ENCODE measurements at places on chromosomes 16 and 17.

DNA sequence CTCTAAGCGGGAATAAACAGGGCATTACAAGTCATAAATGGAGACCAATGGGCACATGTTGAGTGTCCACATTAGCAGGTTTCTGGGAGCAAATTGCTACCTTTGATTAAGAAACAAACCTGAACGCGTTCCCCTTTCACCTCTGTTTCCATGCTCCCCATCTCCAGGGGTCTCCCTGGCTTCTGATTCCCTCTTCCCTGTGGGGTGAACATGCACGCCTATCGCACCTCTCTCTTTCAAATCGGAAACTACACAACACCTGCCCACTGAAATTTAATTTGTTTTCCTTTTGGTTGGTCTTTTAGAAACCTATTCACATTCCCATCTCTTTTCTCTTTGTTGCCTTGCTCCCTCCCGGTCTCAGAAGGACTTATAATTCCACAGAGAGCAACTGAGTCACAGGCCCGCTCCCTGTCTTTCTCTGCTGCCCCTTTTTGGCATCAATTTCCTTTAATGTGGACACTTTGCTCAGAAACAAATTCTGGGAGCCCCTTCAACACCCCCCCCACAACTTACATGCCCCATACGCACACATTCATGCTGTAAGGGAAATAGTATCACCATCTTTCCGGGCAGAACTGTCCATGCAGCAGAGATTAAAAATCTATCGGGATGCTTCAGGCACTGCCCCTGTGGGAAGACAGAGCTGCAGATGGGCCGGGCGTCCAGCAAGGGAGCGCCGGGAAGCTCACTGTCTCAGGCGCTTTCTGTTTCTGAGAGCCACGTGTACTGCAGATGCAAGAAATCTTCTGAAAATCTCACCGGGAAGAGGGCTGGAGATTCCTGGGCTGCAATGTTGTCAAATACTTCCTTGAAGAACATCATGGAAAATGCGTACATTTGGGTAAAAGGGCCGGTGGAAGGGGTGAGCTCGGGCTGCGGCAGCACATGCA, 7.2 kb upstream of the FOXF1 start:
- DNase-seq = no peak

GRCh38 chr17:37117373-37118142, 168.8 kb downstream of the AATF start:
- no peak for DNase-seq

- no peak for DNase-seq
Measured at GRCh38 chr16:84553873-84554399, 49.5 kb upstream of the MEAK7 start.

DNA sequence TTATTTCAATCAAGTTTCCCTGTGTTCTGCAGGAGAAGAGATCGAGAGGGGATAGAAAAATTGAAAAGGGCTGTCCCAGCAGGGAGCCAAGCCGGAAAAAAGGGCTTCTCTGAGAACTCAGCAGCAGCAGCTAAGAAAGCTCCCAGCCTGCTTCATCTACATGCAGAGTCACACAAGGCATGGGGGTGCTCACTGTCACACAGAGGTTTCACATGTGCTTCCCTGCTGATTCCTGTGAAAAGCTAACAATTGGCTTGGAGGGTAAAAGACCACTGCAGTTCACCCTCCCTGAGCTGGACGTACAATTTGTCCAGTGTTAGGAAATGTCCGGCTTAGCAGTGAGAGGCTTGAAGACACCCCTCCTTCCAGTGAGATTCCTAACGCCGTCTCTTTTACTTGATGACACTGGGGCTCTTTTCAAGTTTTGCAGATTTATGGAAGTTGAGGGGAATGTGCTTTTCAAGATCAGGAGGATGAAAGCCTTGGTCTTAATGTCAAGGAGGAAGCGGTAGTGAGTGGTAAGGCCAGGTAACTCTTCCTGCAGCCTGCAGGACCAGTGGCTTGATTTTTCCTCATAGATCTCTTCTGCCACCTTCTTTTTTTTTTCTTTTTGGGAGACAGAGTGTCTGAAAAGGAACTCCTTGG, 85.6 kb downstream of the WNT3 start:
- DNase-seq = no peak

DNA sequence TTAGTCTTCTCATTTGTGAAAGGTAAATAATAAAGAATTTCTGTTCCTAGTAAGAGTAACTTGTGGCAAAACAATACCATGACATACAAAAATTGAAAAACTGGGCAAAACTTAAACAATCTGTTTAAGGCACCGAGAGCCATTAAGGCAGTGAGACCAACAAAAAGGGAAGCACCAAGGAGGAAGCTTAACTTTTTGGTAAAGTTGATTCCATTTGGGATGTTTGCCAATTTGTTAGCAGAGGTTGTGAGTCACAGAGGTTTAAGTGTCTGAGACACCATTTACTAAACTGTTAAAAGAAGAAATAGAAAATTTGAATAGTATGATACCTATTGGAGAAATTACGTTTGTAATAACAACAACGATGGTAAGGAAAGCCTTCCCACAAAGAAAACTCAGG, 4.9 kb downstream of the SLC35G3 start:
- no peak for DNase-seq

DNA sequence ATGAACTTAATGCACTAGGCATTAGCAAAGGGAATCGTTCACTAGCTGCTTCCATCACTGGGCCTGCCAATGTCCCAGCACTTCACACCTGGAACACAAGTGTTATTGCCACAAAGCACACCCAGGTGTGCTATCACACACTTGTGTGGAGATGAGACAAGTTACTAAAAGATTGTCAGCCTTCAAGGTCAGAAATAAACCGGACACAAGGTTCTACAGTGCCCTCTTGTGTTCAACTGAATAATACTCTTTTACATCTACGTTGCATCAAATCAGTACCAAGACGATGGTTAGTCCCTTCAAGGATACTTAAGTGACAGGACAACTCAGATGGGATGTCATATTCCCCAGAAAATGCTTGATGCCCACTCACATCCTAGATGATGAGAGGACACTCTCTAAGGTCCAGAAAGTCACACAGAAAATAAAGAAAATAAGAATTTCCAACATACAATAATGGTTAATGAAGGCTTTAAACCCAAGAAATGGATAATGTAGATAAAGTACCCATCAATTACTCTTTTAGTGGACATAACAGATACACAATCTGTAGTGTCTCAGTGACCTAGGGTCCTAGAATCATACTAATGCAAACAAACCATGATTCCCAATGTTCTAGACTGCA, 16.4 kb upstream of the GLG1 start:
- no peak for DNase-seq

DNA sequence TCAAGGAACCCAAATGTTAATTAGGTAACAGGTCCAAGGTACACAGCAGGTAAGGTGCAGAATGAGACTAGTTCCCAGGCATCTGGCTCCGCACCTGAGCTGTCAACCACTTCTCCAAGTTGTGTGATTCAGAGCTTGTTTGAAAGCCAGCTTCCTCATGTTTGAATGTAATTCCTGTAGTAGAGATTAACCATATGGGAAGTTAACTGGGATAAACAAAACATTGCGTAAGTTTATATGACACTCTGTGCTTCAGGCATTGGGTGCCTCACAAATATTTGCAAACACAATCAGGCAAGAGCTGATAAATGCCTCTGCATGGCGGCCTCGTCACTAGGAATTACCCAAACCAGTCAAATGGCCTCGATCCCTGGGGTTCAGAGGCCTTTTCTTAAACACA, 27.9 kb upstream of the CPHXL start:
- no peak for DNase-seq

- no peak for DNase-seq
Measured at GRCh38 chr17:11948789-11949188, 48.5 kb downstream of the ZNF18 start.

DNA sequence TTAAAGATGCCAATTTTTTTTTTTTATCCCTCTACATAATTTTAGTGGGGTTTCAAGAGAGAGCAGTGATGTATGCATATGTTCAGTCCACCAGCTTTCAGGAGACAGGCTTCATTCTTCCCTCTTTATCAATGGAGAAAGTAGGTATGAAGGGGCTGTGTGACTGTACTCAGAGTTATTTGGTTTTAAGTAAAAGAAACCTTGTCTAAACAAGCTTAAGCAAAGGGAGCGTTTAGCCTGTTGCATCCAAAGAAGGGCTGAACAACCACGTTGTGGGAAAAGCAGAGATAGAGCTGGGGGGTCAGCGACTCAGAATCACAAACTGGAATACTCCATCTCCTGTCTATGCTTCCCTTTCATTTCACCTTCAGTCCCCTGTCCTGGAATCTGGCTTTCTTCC, 50.4 kb upstream of the HAS3 start:
- DNase-seq = no peak

- DNase-seq = no peak
Measured at GRCh38 chr17:58786586-58787295, 31.1 kb downstream of the PPM1E start.

GRCh38 chr16:28494121-28494851, at the start of gene APOBR:
Gene APOBR (plus strand): TSS chr16:28494643. CDS start chr16:28494682, 39 bp downstream.
- peak; percentile 85 for DNase-seq

GRCh38 chr16:56011808-56012481, 136.8 kb upstream of the CES5A start:
- DNase-seq = no peak

- no peak for DNase-seq
Measured at GRCh38 chr16:73226675-73227074, 178.7 kb upstream of the ZFHX3 start.

DNA sequence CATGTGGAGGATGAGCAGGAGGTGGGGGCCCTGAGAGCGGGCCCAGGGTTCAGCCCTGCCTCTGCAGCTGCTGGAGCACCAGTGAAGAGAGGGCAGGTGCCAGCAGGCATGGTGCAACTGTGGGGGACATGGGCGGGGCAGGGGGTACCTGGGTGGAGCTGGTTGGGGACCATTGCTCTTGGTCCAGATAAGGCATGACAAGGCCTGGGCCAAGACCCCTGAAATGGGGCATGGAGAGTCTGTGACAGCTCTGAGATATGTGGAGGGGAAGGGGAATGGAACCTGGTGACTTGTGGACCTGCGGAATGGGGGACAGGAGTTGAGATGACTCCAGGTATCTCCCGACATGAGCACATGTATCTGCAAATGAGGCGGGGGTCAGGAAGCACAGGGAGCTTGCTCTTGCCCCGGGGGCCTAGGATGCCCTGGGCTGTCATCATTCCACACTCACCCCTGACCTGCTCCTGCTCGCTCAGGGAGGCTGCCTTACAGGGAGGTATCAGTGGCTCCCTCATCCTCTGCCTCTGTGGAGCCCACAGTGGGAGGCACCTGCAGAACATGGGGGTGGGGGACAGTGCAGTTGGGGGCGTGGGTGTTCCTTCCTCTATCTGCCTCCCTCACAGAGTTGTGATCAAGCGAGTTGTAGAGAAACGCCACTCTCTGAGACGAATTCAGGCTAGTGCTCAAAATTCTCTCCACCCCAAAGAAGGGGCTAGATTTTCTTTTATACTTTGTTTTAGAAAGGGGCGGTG, 40.2 kb downstream of the TMEM235 start:
- no peak for DNase-seq

- DNase-seq = peak; percentile 13
Measured at GRCh38 chr17:57463103-57463885, 207.0 kb downstream of the MSI2 start.

DNA sequence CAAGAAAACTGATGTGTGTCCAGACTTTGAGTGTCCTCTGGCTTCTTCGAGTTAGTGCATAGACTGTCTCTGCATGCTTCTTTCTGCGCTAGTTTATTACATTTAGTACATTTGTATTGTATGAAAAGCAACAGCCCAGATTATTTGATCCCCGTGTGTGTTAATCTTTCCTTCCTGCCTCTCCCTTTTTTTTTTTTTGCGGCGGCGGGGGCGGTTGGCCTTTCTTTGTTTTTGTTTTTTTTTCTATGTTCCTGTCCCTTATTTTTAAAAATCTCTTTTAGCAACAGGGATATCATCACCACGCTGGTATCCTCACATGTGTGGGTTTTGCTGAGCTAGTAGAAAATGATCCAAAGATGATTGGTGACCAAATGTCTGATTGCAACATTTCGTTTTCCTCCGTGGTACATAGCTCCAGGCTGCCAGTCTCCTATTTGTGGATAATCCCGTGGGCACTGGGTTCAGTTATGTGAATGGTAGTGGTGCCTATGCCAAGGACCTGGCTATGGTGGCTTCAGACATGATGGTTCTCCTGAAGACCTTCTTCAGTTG, 9.4 kb downstream of the SCPEP1 start:
- DNase-seq = no peak

DNA sequence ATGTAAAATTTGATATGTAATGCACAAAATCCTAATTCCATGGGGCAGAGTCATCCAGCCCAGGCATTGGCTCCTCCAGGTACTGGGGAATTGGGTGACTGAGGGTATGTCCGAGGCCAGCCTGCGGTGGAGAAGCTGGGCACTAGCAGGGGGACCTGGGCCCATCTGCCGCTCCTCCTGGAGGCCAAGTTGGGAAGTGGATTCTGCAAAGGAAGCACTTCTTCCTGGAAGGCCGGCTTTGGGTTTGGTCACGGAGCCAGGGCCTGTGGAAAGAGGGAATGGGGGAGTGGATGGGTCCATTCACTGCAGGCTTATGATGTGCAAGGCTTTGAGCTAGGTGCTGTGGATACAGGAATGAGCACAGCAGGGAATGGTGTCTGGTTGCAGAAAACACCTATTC, 85.8 kb downstream of the GNAO1 start:
- DNase-seq = no peak

DNA sequence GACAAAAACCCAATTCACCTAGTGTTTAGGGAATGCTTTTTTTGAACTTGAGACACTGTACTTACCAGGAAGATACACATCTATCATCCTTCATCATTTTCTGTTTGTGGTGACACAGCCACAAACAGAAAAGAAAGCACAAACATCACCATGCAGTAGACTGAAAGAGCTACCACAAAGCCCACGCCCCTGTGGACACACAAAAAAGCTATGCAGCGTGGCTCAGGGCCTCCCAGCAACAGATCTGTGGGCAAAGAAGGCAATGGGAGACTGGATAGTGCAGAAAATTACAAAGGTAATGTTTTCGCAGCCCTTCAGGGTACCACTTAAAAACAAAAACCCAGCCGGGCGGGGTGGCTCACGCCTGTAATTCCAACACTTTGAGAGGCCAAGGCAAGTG, 9.6 kb downstream of the COTL1 start:
- DNase-seq = peak; percentile 21

Measured in stimulated activated CD8-positive, alpha-beta memory T cell treated with anti-CD3 and anti-CD28 coated beads, Interleukin-7, amount 100 ng/mL, for 4 hours (primary cell).